Endodermal cell (in vitro differentiated cells): ENCODE measurements at places on chromosomes 1 and 21. TPM values are rescaled to one million over a fixed set of nuclear protein-coding genes. Genes with fewer than 3 reads are reported as not detected.

DNA sequence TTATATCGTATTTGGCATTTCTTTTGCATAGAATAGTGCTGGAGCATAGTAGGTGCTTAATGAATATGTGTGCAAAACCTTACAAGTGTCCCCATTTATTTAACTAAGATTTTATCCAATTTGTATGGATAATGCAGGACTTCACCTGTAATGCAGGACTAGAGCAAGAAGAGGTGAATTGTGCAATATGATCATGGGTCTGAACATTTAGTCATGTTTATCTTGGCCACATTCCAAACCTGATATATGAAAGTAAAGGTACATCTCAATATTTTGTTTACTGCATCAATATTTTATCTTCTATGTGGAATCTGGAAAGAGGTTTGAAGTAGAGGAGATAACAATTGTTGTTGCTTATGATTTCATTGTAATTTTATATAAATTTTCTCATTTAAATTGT is 1626.7 kb upstream of the B3GALT2 start:
- H3K4me3 ChIP-seq, result no peak overlapping the region
- H3K36me3 ChIP-seq, result no peaks in the 10 kb centered on the region
- no peak for DNase-seq
- no peaks in the 10 kb centered on the region for H3K27me3 ChIP-seq
- no peak overlapping the region for H3K27ac ChIP-seq

- no peaks in the 10 kb centered on the region for H3K4me1 ChIP-seq
- no peak overlapping the region for H3K4me3 ChIP-seq
- peaks cover 94% of the 10 kb centered on the region for H3K27me3 ChIP-seq
- no peak for DNase-seq
Observed at GRCh38 chr1:228755800-228756199, 20.5 kb downstream of the RHOU start.

DNA sequence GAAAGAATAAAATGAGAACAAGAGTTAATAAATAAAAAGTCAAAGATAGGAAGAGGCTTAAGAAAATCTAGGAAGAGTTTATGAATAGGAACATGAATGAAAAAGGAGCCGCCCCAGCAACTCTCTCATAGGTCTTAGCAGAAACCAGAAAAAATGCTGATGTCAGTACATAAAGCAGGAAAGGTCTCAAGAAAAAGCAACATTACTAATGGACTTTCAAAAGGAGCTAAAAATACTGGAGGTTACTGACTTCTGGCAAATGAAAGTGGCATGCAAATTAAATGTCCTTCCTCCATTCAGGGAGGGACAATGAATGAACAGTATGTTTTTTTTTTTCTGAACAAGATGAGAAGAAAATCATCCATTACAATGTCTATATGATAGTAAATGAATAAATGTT is 387.6 kb downstream of the BRINP2 start:
- DNase-seq, result no peak
- no peaks in the 10 kb centered on the region for H3K4me1 ChIP-seq
- no peak overlapping the region for H3K27ac ChIP-seq
- H3K36me3 ChIP-seq, result no peaks in the 10 kb centered on the region
- H3K27me3 ChIP-seq, result peaks cover 94% of the 10 kb centered on the region
- no peak overlapping the region for H3K4me3 ChIP-seq

GRCh38 chr21:33041981-33042380 is 16.2 kb downstream of the OLIG2 start:
- H3K36me3 ChIP-seq, result no peaks in the 10 kb centered on the region
- no peak overlapping the region for H3K4me3 ChIP-seq
- no peaks in the 10 kb centered on the region for H3K4me1 ChIP-seq
- no peak for DNase-seq
- H3K27me3 ChIP-seq, result peaks cover 47% of the 10 kb centered on the region

GRCh38 chr1:198619375-198620140 is 19.3 kb upstream of the PTPRC start:
- H3K4me1 ChIP-seq, result peaks cover 5% of the 10 kb centered on the region
- H3K36me3 ChIP-seq, result no peaks in the 10 kb centered on the region
- H3K4me3 ChIP-seq, result no peak overlapping the region
- no peak overlapping the region for H3K27ac ChIP-seq
- no peaks in the 10 kb centered on the region for H3K27me3 ChIP-seq

DNA sequence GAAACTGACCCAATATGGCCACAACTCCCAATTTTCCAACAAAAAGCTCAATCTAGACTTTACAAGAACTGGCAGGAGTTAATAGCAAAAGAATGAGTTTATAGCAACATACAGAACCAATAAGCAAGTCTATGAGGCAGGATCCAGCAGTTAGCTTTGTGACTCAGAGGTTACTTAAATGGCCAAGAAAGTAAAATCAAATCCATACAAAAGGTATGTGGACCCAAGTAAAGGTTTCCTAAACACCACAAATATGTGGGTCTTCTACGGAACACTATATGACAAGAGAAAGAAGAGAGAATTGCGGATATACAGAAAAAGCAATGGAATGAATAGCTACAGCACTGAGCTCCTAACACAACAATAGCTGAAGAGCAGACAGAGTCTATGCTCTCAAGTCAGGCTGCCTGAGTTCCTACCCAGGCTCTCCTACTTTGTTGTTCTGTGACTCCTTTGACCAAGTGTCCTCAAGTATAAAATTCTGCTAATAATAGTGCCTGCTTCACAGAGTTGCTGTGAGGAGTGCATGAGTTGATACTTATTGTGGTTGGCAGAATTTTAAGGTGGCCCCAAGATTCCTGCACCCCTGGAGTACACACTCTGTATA is 204.3 kb downstream of the SMYD3 start:
- no peak overlapping the region for H3K27ac ChIP-seq
- DNase-seq, result no peak
- peaks cover 15% of the 10 kb centered on the region for H3K4me1 ChIP-seq

Gene MANEAL
- total RNA-seq, result 2.8 to 9.0 TPM (median 7.0 TPM) in 3 replicates

Gene KLF17
- total RNA-seq, result not detected in 3 replicates

GRCh38 chr1:38740487-38740886 is 119.1 kb downstream of the RRAGC start:
- H3K27me3 ChIP-seq, result no peaks in the 10 kb centered on the region
- no peaks in the 10 kb centered on the region for H3K36me3 ChIP-seq
- no peak overlapping the region for H3K4me3 ChIP-seq
- no peak for DNase-seq

Gene AK2
- total RNA-seq, result 114 and 117 TPM in 2 replicates

DNA sequence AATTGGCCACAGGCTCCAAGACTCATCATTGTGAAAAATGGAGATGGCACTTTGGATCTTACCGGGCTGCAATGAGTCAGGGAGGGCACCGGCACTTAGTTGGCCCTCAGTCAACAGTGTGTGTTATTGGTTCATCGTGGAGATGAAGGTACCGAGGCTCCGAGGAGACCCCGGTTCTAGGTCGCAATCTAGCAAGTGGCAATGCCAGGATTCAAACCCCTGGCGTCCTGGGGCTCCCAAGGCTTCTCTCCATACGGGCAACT is 49.0 kb upstream of the ACOT11 start:
- peaks cover 4% of the 10 kb centered on the region for H3K27me3 ChIP-seq
- H3K4me1 ChIP-seq, result peaks cover 4% of the 10 kb centered on the region
- no peak for DNase-seq
- H3K27ac ChIP-seq, result no peak overlapping the region
- no peaks in the 10 kb centered on the region for H3K36me3 ChIP-seq
- H3K4me3 ChIP-seq, result no peak overlapping the region

- no peak overlapping the region for H3K4me3 ChIP-seq
- no peaks in the 10 kb centered on the region for H3K36me3 ChIP-seq
- H3K27ac ChIP-seq, result no peak overlapping the region
- no peaks in the 10 kb centered on the region for H3K4me1 ChIP-seq
Observed at GRCh38 chr1:150778409-150778808, 12.8 kb upstream of the CTSS start.

- no peaks in the 10 kb centered on the region for H3K27me3 ChIP-seq
- peaks cover 13% of the 10 kb centered on the region for H3K4me1 ChIP-seq
- H3K36me3 ChIP-seq, result no peaks in the 10 kb centered on the region
- peak overlapping the region; percentile 81 for H3K27ac ChIP-seq
- peak; percentile 74 for DNase-seq
- no peak overlapping the region for H3K4me3 ChIP-seq
Observed at GRCh38 chr1:94094469-94095111, 26.4 kb downstream of the ABCA4 start.

Gene CFAP126
- 1.2 to 1.7 TPM (median 1.2 TPM) in 3 replicates for total RNA-seq

GRCh38 chr1:244839656-244840055 is 4.2 kb downstream of the COX20 start:
- H3K36me3 ChIP-seq, result peaks cover 70% of the 10 kb centered on the region
- H3K4me3 ChIP-seq, result no peak overlapping the region
- H3K4me1 ChIP-seq, result no peaks in the 10 kb centered on the region
- H3K27ac ChIP-seq, result no peak overlapping the region
- no peaks in the 10 kb centered on the region for H3K27me3 ChIP-seq
- no peak for DNase-seq

Gene SLC35F3
- total RNA-seq, result 14.4 to 18.5 TPM (median 15.8 TPM) in 3 replicates

DNA sequence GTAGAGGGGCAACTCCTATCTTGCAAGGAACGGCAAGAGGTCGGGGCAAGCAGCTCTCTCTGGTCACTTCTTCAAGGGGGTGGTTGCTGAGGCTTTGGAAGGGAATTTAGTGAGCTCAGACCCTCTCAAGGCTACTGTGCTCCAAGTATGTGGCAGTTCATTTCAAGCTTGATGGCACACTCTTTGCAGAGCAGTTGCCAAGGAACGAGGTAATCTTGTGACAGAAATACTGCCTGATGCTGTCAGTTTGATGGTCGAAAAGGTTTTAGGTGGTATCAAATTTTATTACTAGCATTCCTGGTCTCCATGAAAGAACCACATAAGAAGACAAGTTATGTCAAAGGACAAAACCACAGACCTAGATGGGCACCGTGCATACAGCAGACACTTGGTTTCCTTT is 13.1 kb downstream of the CFAP298 start:
- H3K27me3 ChIP-seq, result no peaks in the 10 kb centered on the region
- H3K27ac ChIP-seq, result no peak overlapping the region
- H3K4me3 ChIP-seq, result no peak overlapping the region
- H3K36me3 ChIP-seq, result peaks cover 51% of the 10 kb centered on the region

Gene TNFRSF1B
- total RNA-seq, result 0.27 and 0.40 TPM in 2 replicates

DNA sequence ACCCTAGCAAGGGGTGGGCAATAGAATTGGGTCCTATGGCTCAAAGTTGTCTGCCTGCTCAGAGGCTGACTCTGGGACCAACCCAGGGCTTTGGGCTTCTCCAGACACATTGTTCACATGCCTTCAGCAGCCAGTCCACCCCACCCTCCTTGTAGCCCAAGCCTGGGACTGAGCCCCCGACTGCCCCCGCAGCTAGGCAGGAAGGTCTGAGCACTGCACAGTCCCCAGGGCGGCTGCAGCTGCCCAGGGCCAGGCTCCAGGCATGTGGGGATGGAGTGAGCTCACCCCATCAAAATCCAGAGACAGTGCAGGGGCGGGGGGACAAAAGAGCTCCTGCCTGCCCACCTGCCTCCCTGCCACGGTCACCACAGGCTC is 35.6 kb downstream of the HSPG2 start:
- H3K27ac ChIP-seq, result peak overlapping the region; percentile 48
- no peak overlapping the region for H3K4me3 ChIP-seq
- no peaks in the 10 kb centered on the region for H3K27me3 ChIP-seq
- peaks cover 54% of the 10 kb centered on the region for H3K36me3 ChIP-seq
- DNase-seq, result no peak
